T-cell (primary cell): ENCODE measurements at places on chromosomes 12 and 14. TPM values are rescaled to one million over a fixed set of nuclear protein-coding genes. Genes with fewer than 3 reads are reported as not detected.

The OTX2 gene
- not detected for total RNA-seq

The RBM25 gene
- 103 TPM for total RNA-seq

The PPHLN1 gene
- total RNA-seq = 98.9 TPM

The CLEC2B gene
- 74.7 TPM for total RNA-seq

The IFNG-AS1 gene
- 2.0 TPM for total RNA-seq

The MYH7 gene
- total RNA-seq = not detected

The LMNTD1 gene
- total RNA-seq = not detected

The ASCL1 gene
- total RNA-seq = not detected

The OR6C2 gene
- total RNA-seq = not detected

The TAS2R31 gene
- 4.2 TPM for total RNA-seq

GRCh38 chr14:26213846-26214575 lies 383.8 kb downstream of the NOVA1 start:
- no peak for DNase-seq

DNA sequence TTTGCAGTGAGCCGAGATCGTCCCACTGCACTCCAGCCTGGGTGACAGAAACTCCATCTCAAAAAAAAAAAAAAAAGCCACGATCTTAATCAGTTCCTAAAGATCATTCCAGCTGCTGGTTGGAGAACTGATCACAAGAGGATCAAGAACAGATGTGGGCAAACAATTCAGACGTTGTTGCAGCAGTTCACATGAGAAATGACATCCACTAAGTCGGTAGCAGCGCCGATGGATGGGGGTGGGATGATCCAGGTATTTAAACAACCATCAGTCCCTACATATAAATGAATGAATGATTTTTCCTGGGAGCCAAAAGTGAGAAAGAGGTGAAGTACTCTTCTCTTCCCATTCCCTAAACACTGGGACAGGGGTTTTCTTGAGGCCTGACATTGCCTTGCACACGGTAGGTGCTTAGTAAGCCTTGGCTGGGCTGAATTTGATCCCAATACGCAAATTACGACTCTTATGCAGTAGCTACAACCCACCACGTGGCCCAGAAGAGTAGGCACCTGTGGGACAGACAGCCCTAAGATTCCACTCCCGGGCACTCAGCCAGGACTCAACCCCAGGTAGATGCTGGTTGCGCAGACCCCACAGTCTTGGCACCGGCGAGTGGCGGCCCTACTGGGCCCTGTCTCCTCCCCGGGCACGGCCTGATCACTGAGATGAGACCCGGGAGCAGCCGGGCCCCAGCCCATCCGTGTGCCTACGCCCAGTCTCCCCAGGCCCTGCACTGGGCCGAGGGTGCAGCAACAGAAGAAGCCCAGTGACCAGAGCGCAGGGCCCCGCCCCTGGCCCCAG lies 565 bp downstream of the SPRYD3 start:
- peak; percentile 49 for DNase-seq

DNA sequence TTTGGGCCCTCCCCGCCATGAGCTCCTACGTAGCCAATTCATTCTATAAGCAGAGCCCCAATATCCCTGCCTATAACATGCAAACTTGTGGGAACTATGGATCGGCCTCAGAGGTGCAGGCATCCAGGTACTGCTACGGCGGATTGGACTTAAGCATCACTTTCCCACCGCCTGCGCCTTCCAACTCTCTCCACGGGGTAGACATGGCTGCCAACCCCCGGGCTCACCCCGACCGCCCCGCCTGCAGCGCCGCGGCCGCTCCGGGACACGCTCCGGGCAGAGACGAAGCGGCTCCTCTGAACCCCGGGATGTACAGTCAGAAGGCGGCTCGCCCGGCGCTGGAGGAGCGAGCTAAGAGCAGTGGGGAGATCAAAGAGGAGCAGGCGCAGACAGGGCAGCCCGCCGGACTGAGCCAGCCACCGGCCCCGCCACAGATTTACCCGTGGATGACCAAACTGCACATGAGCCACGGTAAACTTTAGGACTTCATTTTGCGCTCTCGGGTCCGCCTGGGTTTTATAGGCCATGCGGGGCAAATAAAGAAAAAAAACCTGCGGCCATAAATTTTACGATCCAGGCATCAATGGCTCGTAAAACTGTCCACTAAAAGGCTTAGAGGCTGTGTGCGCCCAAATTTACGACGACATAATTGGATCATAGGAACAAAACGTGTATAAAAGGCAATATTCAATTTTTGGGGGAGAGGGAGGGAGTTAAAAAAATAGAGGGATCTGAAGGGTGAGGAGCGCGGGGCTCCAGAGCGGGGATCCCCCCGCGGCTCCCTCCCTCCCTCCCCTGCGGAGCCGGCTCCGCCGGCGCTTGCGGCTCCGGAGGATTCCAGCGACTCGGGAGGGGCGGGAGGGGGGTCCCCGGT lies 493 bp downstream of the HOXC5 start:
- no peak for DNase-seq

GRCh38 chr12:106274575-106275121 lies 26.8 kb upstream of the CKAP4 start:
- DNase-seq = no peak

GRCh38 chr14:39877577-39878190 lies 445.5 kb upstream of the FBXO33 start:
- no peak for DNase-seq

- peak; percentile 90 for DNase-seq
Observed at GRCh38 chr12:14961466-14962152, at the start of gene ARHGDIB. Gene ARHGDIB, minus strand, starts transcription at chr12:14961601. Its CDS starts 10,889 bp downstream, at chr12:14950712.

GRCh38 chr12:79233341-79233781 lies 368.8 kb downstream of the SYT1 start:
- DNase-seq = no peak

DNA sequence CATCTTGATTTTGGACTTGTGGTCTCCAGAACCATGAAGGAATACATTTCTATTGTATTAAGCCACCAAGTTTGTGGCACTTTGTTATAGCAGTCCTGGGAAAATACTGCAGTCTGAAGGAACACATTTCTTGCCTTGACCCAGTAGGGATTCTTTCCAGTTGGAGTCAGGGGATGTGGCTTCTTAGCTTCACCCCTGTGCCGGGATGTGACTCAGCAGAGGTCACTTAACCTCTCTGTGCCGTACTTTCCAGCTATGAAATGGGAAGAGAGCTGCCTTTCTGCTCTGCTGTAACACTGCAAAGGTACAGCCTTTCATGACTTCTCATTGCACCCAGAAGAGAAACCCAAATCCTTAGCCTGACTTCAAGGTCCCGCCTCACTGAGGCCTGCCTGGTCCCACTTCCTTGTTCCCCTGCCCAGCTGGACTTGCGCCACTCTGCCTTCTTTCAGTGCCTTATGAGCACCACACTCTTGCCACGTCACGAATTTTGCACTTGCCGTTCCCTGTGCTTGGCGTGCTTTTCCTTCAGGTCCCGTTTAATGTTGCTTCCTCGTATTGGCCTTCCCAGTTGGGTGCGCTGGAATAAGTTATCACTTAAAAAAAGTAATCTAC lies 24.2 kb downstream of the CHST11 start:
- no peak for DNase-seq

- no peak for DNase-seq
Observed at GRCh38 chr12:121314431-121314830, 17.9 kb upstream of the CAMKK2 start.

DNA sequence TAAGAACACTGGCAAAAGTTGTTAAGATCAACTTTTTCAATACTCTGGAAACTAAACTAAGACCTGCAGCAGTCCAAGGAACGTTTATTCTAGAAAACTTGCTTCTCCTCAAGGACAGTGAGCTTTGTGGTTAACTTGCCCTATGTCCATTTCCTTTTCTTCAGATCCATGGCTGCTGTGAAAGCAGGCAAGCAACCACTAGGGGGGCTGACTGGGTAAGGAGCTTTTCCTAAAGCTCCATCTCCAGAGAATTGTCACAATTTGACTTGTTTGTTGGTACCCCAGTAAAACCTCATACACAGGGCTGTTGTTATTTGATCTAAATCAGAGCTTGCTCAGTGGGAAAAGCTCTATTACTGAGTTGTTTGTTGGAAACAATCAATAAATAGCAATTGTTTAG lies 10.1 kb upstream of the RPL10L start:
- DNase-seq = no peak

- no peak for DNase-seq
Observed at GRCh38 chr14:36981832-36982529, 190.4 kb downstream of the SLC25A21 start.

DNA sequence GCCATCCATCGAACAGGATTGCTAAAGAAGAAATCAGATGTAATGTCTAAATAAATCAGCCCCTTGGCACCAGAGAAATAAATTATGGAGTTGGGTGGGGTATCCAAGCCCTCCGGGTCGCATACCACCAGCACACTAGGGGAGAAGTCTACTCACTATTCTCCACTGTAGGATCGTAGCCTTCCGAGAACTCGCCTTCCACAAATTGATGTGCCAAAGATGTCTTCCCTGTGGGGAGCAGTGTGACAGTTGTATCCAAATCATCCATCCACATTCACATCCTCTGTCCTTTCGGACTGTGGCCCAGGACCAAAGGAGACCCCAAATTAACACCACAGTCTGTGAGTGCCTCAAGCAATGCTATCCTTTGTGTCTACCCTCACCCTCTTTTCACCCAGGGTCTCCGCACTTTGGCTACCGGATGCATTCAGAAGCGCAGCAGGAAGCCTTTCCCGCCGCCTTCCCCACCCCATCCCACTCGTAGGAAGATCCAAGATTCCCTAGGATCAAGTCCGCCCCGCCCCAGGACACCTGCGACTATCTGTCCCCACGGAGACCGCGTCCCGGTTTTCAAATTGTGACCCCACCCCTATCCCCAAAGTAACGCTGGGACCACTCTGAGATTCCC lies 786 bp downstream of the RHEBL1 start:
- no peak for DNase-seq

DNA sequence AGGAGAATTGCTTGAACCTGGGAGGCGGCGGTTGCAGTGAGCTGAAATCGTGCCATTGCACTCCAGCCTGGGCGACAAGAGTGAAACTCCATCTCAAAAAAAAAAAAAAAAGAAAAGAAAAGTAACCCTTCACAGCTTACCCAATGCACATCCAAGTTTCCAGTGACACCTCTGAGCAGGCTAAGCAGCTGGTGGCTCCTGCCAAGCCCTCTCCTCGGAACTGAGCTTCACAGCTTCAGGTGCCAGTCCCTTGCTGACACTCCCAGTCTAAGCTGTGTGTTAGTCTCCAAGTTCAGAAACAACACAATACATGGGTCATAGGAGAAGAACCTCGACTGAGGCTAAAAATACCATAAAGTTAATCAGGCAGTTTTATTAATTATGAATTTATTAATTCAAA lies 7.9 kb downstream of the CD9 start:
- DNase-seq = no peak

DNA sequence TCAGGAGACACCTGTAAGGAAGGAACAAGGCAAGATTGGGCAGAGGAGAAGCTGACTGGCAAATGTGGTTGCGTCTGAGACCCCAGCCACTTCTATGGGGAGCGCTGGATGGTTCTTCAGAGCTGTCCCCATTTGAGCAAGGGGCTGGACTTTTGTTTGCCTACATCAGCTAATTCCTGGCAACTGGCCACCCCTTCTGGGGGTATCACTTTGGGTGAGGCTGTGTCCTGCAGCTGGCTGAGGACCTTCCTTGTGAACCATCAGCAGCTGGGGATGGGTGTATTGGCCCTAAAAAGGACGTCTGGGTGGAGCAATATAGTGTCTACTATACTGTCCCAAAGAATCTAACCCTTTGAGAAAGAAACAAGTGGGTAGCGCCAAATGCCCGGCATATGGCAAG lies 23.6 kb downstream of the PPFIBP1 start:
- no peak for DNase-seq

- DNase-seq = no peak
Observed at GRCh38 chr12:85308374-85308773, 28.4 kb downstream of the ALX1 start.

- DNase-seq = no peak
Observed at GRCh38 chr12:69024413-69024812, 91.4 kb upstream of the CPM start.

DNA sequence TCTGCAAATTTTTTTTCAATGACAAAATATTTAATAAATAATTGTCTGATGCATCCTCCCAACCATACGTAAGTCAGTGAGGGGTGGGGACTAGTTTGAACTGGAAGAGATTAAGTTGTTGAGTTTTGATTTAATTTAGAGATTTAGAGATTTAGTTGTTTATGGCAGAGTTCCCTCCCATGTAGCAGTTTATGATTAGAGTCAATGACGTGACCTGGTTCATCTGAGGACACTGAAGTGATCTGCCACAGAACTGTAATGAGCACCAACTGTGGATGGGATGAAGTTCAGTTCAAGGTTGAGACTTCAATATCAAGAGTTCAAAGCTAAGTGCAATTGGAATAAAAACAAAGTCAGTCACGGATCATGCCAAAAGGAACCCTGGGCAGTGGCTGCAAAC lies 609.3 kb downstream of the NOVA1 start:
- DNase-seq = no peak

DNA sequence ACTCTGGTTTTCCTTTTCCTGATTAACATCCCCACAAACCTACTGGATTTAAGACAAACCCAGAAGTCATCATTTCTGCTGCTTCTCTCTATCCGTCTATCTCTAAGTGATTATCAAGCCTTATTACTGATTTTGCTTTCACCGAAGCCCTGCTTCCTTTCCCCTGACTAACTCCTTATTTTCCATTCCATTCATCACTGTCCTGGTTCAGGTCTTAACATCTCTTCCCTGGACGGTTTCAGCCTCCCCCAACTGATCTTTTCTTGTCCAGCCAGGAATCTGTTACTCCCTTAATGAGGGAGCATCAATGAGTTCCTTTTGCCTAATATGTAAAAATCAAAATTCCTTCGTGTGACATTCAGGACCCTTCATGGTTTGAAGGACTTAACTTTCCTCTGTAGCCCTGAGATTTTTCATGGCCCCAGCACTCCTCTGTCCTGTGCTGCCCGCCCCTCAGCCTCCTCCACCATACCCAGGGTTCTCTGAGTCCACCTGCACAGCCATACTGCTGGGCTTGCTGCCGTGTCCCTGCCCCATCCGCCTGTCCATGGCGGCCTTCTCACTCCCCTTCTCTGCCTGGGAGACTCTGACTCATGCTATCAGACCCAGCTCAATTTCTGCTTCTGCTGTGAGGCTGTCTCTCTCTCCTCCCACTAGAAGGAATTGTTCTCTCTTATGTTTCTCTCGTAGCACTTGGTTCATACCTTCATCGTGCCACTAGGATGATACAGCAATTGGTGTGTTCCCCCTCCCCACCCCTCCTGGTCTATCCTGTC lies 167.8 kb upstream of the HIF1A start:
- no peak for DNase-seq

DNA sequence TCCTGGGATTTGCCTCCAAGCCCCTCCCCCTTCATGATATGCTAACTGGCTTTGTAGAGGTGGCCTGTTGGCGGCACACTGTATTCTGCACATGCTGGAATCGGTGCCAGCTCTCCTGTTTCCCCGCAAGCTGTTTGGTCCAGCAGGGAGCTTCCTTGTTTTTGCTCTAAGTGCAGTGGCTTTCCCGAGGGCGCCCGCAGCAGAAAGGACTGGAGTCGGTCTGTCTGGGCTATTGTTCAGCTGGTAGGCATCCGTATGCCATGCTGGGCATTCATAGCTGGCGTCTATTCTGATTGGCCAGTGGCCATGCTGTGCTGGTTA lies 88.9 kb upstream of the MED13L start:
- DNase-seq = no peak

GRCh38 chr12:2977776-2978175 lies 18.6 kb downstream of the TEAD4 start:
- DNase-seq = no peak

GRCh38 chr14:24080888-24081738 lies 9.8 kb downstream of the CPNE6 start:
- DNase-seq = peak; percentile 59

GRCh38 chr14:101116486-101117130 lies 213.1 kb upstream of the RTL1 start:
- DNase-seq = no peak
